ENCODE measurements at places on chromosomes 13 and 19.

DNA sequence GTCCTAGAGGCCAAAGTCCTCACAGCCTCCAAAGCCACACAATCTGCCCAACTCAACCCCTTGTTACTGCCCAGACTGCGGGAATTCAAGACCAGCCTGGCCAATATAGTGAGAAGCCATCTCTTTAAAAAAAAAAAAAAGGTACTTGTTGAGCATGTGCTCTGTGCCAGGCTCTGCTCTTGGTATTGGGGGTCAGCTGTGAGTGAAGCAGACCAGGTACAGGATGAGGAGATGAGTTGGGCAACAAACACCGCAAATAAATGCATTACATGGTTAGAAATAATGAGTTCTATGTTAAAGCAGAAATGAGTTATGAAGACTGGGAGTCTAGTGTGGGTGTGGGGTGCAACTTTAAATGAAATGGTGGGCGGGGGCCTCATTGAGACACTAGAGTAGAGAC is 9.9 kb downstream of the GRIK5 start:
- no peak for DNase-seq

GRCh38 chr13:105552078-105552477 is 983.4 kb downstream of the EFNB2 start:
- DNase-seq: no peak

DNA sequence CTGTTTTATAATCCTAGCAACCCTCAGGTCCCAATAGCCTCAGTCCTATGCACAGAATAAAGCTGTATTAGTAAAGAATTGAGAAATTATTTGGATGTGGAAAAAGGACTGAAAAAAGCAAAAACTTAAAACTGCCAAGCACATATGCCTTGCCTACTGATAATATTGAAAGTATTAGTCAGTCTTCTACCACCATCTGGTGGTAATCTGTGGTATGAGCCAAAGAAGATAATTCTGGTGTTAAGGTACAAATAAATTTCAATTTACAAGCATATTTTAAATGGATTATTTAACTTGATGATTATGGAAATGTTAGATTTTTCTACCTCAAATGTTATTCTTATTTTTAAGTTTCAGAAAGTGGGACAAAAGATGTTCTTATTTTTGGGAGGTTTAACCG is 460.3 kb upstream of the KLHL1 start:
- no peak for DNase-seq

- DNase-seq: no peak
These were observed 13.3 kb downstream of the PALM3 start for GRCh38 chr19:14048443-14049153.

DNA sequence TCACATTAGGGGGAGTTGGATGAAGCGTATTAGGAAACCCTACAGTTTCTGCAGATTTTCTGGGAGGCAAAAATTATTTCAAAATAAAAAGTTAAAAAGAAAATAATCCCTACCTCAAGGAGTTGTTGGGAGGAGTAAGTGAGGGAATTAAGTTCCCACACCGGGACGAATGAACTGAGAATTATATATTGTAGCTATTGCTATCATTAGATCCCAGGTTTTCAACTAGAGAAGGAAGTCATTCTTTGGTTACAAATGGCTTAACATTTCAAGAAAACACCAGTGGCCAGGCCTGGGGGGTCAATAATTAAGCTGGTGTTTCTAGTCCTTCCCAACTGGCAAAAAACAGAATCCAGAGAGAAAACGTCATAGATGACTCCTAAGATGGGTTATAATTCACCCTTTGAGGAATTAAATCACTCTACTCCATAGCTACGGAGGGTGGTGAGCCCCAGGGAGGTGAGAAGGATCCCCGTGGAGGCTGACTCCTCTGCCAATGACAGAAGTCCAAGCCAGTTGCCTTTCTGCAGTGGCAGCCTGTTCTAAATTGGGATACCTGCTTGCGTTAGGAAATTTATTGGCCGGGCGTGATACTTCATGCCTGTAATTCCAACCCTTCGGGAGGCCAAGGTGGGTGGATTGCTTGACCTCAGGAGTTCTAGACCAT is 1.2 kb upstream of the MYDGF start:
- no peak for DNase-seq
